ENCODE measurements at places on chromosomes 7 and 10.

DNA sequence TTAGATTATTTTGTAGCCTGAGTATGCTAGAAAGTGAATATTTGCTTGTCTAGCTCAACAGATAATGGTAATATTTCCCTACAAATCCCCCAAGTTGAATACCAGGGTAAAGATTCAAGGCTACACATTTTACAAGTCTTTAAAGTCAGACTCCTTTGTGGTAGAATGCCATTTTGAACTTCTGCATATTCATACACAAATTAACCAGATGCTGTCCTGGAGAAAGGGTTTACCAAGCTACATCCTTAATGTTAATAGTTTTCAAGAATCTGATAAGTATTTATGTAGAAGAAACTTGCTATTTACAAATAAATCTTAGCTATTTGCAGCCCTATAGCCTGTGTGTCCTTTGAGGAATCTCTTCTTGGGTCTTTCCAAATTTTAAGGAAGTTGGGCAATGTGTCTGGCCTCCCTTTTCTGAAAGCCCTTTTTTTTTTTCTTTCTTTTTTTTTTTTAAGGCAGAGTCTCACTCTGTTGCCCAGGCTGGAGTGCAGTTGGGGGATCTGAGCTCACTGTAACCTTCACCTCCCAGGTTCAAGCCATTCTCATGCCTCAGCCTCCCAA lies 82.6 kb downstream of the CPEB3 start:
- DNase-seq, result no peak

DNA sequence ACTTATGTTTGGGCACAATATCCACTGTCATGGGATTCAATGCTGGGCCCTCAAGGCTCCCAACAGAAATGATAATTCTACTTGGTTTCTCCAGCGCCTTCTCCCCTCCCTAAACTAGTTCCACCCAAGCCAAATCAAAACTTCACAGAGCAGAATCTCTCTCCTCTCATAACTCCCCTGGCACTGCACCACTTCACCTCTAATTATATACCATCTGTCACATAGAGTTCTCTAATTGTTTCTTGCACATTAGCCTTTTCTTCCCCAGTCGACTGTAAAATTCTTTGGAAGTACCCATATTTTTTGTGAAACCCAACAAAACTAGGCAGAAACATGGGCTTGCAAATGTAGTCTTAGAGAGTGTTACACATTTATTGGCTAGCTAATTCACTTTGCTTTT lies 8.1 kb downstream of the SGMS1 start:
- no peak for DNase-seq

DNA sequence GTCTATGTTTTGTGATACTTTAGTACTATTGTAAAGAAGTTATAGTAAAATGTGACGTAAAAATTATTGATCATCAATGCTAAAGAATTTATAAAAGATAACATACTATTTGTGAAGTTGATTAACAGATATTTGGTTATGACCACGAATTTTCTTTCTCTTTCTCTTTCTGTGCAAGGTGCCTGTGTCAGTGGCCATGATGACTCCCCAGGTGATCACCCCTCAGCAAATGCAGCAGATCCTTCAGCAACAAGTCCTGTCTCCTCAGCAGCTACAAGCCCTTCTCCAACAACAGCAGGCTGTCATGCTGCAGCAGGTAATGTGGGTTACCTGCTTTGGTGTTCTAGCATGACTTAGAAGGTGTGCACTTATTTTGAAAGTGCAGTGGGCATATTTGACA lies 213.7 kb downstream of the FOXP2 start:
- DNase-seq, result no peak

DNA sequence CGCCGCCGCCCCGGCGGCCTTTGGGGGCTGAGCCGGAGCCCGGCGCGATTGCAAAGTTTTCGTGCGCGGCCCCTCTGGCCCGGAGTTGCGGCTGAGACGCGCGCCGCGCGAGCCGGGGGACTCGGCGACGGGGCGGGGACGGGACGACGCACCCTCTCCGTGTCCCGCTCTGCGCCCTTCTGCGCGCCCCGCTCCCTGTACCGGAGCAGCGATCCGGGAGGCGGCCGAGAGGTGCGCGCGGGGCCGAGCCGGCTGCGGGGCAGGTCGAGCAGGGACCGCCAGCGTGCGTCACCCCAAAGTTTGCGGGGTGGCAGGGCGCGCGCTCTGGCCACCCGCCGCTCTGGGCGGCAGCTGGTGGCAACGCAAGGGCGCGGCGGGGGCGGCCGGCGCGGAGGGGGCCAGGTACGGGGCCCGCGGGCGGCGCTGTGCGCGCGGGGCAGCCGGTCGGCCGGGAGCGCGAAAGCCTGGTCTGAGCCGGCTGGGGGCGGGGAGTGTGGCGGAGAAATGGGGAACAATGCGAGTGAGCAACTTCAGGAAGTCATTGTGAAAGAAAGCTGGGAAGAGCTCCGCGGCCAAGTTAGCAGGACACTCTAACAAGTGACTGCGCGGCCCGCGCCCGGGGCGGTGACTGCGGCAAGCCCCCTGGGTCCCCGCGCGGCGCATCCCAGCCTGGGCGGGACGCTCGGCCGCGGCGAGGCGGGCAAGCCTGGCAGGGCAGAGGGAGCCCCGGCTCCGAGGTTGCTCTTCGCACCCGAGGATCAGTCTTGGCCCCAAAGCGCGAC lies at the start of gene IKZF1:
Gene IKZF1, plus strand, starts transcription at position 588 of the 782 bp plus-strand sequence. CDS start 14,346 bp downstream, outside the sequence.
- DNase-seq, result peak; percentile 36

DNA sequence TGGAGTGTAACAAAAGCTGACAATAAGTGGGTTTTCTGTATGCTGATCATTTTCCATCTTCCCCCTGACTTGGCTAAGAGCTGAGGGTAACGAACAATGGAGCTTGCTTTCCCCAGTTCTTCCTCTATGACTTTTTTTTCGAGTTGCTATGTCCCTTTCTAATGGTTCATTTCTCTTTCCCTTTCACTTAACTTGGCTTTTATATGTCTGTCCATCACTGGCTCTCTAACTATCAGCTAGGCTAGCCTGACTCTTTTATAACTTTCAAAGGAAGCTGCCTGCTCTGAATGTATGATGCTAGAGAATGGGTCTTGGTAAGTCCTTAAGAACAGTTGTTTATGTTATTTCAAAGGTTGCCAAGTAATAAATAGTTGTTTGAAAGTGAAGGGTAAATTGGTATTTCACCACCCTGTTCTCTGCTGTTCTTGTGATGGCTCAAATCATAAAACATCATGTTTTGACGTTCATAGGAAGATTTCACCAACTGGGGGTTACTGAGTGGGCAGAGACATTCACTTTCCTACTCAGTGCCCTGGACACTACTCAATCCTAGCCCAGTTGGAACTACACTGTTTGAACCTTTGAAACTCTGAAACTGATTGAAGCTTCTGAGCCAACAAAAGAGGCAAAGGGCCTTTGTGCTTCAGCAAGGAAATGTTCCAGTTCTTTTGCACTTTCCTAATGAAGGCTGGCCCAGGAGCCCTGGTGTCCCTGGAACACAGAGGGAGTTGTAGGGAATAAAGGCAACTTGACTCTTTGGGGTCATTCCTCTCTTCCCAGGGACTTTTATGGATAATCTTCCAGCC lies 85.4 kb upstream of the PHYHIPL start:
- DNase-seq, result no peak

DNA sequence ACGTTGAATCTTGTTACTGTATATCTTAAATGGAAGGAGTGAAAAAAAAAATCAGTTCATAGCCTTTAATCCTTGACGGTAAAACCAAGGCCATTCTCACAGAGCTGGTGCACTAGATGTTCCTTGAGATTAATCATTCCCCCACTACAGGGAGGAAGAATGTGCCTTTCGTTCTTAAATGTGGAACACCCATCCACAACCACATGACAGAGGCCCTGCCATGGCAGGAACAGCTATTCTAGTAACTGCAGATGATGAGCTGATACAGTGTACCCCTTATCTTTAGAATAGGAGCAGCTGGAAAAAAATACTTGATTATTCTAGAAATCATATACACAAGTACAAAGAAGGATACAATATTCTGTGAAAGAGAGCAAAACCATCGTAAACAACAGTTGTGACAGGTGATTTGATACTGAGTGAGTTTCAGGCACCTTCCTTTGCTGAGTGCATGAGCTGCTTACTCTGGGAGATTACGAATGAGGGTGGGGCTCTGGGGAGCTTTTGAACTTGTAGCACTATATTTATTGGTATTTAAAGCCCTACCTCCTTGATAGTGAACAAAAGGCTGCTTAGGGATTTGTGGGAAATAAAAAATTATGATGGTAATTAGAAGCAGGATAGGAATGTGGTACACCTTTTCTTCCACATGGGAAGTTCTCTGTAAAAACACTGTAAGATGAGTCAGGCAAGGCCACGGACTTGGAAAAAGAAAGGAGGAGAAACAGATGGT lies 244.4 kb upstream of the SLC26A5 start:
- no peak for DNase-seq

DNA sequence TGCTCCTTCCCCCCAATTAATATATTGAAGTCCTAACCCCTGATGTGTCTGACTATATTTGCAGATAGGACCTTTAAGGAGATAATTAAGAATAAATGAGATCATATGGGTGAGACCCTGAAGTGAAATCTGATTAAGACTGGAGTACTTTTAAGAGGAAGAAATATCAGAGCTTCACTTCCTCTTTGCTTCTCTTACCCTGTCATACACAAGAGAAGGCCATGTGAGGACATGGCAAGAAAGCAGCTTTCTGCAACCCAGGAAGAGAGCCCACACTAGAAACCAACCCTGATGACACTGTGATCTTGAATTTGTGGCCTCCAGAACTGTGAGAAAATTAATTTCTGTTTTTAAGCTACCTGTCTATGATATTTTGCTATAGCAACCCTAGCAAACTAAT lies 44.2 kb downstream of the JMJD1C start:
- DNase-seq, result no peak

GRCh38 chr7:3174515-3175284 lies 126.4 kb upstream of the SDK1 start:
- DNase-seq, result no peak

DNA sequence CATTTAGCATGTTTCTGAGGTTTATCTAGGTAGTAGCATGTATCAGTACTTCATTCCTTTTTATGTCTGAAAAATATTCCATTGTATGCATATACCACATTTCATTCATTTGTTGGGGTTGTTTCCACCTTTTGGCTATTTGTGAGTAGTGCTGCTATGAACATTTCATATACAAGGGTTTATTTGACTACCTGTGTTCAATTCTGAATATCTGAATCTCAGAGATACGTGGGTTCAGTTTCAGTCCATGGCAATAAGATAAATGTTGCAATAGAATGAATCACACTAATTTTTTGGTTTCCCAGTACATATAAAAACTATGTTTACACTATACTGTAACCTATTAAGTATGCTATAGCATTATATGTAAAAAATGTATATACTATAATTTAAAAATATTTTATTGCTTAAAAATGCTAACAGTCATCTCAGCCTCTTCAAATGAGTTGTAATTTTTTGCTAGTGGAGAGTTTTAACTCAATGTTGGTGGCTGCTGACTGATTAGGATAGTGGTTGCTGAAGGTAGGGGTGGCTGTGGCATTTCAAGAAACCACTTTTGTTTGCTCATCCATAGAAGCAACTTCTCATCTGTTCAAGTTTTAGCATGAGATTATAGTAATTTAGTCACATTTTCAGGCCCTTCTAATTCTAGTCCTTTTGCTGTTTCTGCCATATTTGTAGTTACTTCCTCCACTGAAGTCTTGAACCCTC lies 13.9 kb downstream of the PLEKHA1 start:
- no peak for DNase-seq

GRCh38 chr10:112184052-112184371 lies 447 bp upstream of the GPAM start:
- no peak for DNase-seq

DNA sequence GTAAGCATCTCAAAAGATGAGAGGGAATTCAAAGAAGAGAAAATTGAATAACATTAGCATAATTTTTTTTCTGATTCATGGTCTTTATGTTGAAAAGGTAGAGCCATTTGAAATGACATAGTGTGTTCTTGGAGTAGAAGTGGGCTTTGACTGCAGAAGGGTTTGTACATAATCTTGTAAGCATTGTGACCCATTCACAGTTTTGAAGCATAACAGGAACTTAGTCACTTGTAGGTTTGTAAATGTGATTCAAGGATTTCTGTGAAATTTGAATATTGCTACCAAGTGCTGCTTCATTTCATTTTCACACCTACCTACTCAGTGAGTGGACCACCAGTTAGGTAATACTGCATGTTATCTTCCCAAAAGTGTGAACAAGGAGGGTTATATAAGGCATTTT lies 68.6 kb downstream of the PON1 start:
- DNase-seq, result no peak

DNA sequence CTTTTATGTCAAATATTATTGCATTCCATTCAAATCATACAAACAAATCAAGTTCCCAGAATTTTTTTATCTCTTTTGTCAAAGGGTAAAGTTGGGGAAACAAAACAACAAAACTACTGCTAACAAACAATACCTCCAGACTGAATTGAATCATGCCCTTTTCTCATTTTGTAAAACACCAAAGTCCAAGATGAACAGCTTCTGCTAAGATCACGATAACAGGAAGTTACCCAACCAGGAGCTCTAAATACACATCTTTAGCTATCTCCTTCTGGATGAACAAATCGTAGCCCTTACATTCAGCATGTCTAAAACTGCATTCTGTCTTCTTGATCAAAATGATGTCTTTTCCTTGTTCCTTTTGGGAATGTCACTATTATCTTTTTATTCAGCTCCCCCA lies 97.4 kb downstream of the CTTNBP2 start:
- DNase-seq, result no peak

- no peak for DNase-seq
Measured at GRCh38 chr10:122055252-122055651, 66.3 kb downstream of the TACC2 start.

- no peak for DNase-seq
Measured at GRCh38 chr7:52317921-52318320, 717.5 kb upstream of the POM121L12 start.

DNA sequence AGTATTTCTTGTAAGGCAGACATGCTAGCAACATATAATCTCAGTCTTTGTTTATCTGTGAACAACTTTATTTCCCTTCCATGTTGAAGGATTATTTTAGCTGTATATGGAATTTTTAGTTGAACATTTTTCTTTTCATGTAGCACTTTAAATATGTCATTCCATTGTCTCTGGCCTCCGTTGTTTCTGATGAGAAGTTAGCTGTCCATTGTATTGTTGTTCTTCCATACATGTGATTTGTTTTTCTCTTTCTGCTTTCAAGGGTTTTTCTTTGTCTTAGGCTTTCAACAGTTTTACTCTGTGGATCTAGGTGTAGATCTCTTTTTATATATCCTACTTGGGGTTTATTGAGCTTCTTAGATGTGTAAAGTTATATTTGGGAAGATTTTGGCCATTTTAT lies 66.3 kb upstream of the COMTD1 start:
- DNase-seq, result no peak

- no peak for DNase-seq
Measured at GRCh38 chr10:118587881-118588651, 7.4 kb downstream of the PRLHR start.

DNA sequence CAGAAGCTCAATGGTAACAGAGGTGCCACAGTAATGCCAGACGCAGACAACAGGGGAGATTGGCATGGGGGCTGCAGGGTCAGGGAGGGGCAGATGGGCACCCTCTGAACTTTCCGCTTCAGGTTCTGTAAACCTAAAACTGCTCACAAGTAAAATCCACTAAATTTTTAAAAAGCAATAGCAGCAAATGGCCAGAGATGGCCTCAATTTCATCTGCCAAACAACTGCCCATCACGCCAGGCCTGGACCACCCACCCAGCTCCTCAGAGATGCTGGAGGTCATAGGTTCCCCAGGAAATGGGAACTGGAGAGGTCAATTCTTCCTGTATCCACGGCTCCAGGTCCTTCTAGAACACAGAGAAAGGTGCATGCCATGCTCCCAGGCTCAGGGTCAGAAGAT lies 76.1 kb downstream of the PRKAG2 start:
- no peak for DNase-seq

Measured in effector CD8-positive, alpha-beta T cell (primary cell).